Type B pancreatic cell (in vitro differentiated cells): ENCODE measurements at places on chromosomes 1 and 21.

DNA sequence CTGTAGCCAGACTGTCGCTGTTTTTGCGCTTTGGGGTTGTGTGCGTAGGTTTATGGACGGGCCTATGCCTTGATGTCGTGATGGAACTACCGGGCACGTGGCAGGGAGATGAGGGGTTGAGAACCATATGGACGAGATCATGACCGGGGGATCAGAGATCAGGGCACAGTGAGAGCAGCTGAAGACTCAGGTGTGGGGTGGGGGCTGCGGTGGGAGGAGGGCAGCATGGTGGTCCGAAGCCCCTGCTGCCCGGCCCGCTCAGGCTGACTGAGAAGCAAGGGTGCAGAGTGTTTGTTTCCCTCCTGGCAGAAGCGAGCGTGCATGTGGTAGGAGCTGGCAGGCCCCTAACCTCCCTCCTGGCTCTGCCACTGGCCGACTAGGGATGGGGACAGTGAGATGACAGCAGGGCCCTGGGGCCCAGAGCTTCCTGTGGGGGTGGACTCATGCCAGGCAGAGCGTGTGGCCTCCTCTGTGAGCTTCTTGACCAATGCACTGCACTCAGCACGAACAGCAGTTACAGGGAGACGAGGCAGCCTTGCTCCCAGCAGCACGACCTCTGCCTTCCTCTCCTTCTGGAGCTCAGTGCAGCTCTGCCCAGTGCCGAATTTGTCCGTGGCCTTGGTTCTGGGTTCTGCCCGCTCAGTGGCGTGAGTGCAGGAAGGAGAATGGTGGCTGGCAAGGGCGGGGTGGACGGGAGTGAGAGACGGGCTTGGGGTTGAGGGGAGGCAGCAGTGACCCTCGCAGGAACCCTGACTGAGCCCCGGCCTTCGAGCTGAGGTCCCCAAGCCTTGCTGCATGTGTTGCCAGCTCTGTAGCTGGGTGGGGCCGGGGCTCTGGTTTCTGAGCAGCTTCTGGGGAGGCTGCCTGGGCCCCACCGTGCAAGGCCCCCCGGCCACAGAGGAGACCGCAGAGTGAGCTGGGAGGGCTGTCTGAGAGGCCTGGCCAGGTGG lies 22.2 kb upstream of the LRRC3 start:
- DNase-seq, result peak; percentile 62

DNA sequence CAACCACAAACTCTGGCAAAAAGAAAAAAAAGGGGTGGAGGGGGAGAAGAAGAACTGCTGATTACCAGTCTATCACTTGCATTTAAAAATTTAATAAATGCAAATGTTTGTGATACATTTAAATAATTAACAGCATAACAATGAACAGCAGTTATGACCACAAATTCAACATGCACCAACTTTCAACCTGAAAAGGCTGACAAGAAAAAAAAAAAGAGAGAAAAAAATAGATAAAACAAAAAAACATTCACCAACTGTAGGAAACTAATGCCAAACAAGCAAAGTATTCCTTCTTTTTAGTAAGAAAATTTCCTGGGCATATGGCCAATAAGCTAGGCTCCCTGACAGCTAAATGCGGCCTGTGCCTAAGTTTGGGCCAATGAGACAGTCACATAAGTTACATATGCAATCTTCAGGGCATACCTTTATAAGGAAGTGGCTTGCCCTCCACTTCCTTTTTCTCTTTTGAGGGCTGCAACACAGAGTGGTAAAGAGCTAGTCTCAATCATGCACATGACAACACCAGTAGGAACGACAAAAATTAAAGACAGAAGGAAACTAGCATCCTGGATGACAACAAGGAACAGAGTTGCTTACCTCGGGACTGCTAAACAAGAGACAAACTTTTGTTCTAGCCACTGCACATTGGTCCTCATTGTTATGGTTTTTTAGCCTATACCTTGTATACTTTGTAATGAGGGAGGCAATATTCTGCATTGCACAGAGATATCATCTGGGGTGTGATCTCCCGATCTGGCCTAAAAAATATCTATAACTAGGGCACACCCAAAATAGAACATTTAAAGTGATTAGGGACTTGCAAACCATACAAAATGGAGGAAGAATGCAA lies 24.2 kb upstream of the PHTF1 start:
- DNase-seq, result no peak

DNA sequence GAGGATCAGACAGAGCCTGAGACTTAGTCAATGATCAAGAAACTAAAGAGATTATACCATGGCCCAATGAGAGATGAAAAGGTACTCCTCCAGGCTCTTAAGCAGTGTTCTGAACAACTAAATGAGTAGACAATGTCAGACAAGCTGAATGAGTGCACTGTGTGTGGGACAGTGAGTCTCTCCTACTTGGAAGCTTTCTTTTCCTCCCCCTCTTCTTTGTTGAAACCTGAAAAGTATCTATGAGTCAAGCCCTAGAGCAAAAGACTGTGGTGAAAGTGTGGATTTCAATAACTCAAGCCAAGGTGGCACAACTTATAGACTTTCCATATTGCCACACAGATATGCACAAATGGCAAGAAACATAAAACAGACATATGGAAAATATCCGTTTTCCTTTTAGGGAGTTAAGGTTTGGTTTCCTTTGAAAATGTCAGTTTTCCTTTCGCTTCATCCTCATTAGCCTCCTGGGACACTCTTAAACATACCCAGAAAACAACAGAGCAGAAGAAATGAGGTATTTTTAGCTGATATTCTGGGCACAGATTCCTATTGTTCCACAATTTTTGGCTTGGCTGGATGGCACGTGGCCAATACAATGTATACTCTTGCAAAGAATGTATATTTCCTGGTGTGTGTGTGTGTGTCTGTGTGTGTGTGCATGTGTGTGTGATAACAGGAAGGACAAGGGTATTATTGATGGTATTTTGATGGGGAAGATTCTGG lies 96.6 kb downstream of the LMX1A start:
- no peak for DNase-seq

DNA sequence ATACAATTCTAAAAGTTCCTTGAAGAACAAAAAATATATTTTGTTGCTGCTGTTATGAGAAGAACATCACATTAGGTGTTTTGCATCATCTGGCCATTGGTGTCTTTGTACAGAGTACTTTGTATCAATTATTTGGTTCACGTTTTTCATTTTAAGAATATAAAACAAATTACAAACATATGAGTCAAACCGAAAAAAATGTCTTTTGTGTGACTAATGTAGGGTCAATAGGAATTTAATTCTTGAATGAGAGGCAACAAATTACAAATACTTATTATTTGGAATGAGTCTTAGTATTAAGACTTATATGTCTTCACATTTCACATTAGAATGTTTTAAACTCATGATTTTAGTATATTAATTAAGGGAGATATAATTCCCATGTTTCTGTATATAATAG lies 54.8 kb downstream of the NR5A2 start:
- no peak for DNase-seq

DNA sequence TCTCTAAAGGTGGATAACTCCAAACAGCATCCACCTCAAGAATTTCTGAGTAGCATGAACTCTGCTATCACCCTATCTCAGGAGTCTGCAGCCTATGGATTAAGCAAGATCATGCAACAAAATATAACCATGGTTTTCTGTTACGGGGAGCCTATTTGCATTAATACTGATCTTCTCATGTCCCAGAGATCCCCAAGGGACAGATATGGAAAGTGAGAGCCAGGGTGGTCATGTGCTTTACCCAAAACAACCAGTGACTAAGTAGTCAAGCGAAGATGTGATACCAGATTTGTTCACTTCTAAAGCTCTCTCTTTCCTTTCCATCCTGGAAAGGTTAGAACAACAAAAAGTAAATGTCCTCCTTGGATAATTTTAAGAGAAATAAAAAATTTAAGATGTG lies 125.1 kb downstream of the PRRX1 start:
- DNase-seq, result no peak

DNA sequence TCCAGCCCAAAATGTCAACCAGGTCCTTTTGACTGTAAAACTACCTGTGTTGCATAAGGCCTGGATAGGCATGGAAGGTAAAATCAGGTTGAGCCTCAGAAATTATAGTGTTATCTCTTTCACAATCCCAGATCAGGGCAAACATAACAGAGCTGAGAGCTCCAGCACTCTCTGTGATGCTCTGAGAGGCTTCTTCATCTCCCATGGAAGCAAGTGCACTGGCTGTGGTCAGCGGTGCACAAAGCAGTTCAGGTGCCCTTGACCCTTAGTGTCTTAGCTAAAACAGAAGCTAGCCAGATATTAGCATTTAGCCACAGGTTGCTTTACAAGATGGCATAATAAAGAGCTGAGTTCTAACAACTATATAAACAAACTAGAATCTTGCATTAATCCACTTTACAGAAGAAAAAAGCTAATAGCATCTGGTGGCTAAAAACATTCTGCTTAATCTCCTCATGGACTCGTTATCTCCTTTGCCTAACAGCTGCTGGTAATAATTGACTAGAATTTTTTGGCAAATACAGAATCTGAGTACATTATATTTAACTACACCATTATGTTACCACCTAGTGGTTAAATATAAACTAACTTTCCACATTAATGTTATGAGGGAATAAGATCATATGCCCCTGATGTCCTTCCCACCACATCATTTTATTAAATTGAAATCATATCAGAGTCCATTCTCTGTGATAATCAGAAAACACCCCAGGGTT lies 25.6 kb upstream of the POGK start:
- DNase-seq, result no peak

GRCh38 chr1:160124705-160125478 lies 9.3 kb downstream of the ATP1A2 start:
- no peak for DNase-seq

GRCh38 chr1:41093826-41094225 lies 72.3 kb upstream of the SLFNL1 start:
- no peak for DNase-seq

DNA sequence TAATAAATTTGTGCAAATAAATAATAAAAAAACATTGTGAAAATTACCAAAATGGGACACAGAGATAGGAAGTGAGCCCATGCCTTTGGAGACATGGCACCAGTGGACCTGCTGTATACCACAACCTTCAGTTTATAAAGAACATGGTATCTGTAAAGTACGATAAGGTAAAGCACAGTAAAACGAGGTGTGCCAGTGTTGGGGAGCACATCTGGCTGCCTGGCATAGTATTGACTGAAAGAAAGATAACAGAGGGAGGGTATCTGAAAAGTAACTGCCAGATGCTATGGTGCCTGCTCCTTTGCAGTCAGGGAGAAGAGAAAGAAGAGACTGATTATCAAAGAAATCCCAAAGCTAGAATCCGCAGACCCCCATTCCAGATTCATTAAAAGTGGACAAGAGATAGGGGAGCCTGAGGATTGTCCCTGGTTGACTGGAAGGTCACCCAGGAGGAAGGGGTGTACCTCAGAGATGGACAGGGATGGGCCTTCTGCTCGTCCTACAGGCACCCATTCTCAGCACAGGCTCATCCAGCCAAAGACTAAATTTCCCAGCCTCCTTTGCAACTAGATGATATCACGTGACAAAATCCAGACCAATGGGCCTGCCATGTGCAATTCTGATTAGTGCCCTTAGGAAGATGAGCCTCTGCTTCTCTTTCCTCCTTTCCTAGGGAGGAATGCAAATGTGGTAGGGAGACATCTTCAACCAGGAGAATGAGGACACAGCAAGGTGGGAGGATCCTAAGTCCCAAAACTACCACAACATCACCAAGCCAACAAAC lies 12.9 kb upstream of the ETS2 start:
- no peak for DNase-seq

- no peak for DNase-seq
Observed at GRCh38 chr1:18684303-18684702, 53.7 kb downstream of the PAX7 start.

DNA sequence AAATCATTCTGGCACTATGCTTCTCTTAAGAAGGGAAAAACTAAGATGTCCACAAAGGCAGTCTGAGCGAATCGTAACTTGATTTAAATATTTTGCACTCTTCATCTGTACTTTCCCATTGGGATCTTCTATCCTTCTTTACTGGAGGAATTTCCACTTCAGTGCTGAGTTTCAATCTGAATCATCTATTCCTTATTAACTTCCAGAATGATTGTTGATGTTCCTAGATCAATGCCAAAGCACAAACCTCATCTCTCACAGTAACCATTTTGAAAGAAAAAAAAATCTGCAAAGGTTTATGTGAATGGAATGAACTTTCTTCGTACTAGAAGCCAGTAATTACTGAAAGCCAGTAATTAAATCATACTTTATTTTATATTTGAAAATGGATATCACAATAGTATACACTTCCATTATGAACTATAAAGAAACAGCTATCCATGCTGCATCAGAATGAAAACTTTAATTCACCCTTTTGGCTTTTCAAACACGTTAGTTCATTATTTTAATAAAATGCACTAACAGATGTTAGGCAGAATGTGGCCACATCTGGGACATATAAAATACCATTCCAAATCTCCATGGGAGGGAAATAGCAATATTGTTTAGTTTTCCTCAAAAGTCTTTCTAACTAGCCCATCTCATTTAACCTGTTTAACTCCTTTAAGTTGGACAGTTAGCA lies 5.5 kb upstream of the RNF2 start:
- DNase-seq, result no peak
